ENCODE measurements at places on chromosomes 1 and 21. TPM values are rescaled to one million over a fixed set of nuclear protein-coding genes. Genes with fewer than 3 reads are reported as not detected.

The BARHL2 gene
- total RNA-seq: not detected

The NFIA gene
- total RNA-seq: 4.2 TPM

The C1orf116 gene
- total RNA-seq: not detected

The RGS8 gene
- total RNA-seq: 0.28 TPM

The DCST1 gene
- total RNA-seq: not detected

Data from regular cardiac myocyte (primary cell).